Retinal pigment epithelial cell (primary cell): ENCODE measurements at places on chromosomes 1 and 21.

GRCh38 chr1:172184506-172185191, 235.8 kb upstream of the C1orf105 start:
- no peak for DNase-seq

DNA sequence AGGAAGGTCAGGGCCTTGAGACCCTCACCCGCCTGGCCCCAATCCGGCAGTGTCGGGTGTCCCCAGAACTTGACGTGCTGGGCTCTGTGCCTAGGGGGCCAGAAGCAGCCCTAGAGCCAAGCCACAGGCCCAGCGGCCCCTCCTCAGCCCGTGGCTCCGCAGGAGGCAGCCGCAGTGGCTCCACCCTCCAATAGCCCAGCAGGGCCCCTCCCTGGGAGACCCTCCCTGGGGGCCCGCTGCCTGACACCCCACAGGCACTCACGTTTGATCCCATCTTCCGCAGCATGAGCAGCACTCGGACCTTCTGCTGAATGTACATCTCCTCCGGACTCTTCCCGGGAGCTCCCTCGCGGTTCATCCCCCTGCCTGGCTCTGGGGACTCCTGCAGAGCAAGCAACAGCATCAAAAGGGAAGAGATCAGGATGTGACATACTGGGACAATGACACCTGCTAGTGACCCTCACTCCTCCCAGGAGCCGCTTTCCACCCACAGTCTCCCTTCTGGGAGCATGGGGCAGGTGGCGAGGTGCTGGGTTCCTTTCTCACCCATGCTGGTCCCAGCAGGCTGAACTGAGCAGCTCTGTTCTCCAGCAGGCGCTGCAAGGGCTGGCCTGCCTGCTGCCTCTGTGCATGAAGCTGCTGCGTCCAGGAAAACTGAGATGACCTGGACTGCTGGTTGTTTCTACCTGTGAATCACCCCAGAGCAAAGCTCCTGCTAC, 38.2 kb downstream of the CTNNBIP1 start:
- DNase-seq = no peak

GRCh38 chr1:10450156-10450814, 454 bp downstream of the CORT start:
- no peak for DNase-seq

GRCh38 chr1:25103164-25103795, 129.0 kb downstream of the SYF2 start:
- no peak for DNase-seq

- no peak for DNase-seq
These were observed 15.7 kb downstream of the ZFYVE9 start for GRCh38 chr1:52157582-52157981.

- no peak for DNase-seq
These were observed 80.4 kb downstream of the RUNX1 start for GRCh38 chr21:34968414-34969333.

GRCh38 chr1:115669002-115669673, 27.4 kb downstream of the VANGL1 start:
- no peak for DNase-seq

GRCh38 chr1:53821380-53821779, 16.7 kb downstream of the NDC1 start:
- DNase-seq = no peak

DNA sequence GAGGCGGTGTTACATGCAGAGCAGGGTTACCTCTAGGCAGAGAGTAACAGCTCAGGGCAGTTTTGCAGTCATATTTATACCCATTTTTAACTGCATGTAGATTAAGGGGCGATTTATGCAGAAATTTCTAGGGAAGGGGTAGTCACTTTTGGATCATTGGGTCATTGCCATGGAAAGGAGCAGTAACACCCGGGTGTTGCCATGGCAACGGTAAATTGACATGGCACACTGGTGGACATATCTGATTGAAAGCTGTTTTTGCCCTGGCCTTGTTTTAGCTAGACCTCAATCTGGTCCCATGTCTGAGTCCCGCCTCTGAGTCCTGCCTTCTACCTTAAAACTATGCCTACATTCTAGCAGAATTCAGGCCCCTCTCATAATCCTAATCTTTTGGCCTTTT, 11.8 kb upstream of the USP1 start:
- no peak for DNase-seq
